Ovary (tissue), 10 donors: ENCODE measurements at places on chromosomes 5 and 9.

DNA sequence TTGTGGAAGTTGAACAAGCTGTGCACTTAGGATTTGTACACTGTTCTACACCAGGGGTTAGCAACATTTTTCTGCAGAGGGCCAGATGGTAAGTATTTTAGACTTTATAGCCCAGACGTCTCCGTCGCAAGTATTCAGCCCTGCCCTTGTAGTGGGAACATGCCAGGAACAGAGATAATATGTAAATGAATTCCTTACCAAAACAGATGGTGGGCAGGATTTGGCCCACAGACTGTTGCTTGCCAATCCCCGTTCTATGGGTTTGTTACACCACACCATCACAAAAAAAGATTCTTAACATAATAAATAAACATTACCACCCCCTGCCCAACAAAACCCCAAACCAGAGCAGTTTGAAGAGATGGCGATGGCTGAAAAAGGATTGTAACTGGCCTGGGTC is 74.3 kb downstream of the AMBP start:
- no peak for DNase-seq

DNA sequence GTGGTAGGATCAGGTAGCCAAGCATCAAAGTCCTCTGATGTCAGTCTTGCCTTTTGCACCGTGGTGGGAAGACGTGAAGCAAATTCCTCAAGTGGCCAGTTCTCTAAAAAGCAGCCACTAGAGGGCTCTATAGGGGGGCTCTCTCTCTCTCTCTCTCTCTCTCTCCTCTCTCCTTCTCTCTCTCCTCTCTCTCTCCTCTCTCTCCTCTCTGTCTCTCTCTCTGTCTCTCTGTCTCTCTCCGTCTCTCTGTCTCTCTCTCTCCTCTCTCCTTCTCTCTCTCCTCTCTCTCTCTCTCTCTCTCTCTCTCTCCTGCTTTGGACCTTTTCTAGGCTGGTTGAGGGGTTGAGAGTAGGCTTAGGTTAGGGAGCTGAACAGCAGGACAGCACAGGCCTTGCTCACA is 13.9 kb upstream of the OSMR start:
- DNase-seq, result no peak

- DNase-seq, result no peak
Measured at GRCh38 chr5:164012371-164012770, 507.0 kb downstream of the MAT2B start.

GRCh38 chr5:111784491-111785181 is 27.6 kb upstream of the NREP start:
- no peak for DNase-seq

DNA sequence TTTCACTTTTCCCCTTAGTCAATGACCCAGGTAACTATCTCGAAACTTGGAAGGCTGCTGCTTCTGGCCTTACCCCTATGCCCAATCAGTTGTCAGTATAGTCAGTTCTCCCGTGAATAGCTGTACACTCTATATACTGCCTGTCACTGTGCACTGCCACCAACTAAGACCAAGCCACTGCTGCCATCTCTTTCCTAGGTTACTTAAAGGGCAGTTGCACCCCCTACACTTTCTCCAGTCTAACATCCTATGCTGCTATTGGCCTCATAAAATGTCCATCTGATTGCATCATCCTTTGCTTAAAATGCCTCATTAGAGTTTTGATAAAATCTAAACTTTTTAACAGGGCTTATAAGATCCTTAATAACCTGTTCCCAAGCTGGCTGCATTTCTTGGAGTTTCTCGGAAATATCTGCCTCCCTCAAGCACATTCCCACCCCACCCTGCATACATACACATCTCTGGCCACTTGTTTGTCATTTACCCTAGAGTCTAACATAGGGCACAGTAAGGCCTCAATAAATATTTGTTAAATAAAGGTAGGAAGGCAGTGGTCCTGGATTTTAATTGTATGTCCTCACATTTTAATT is 32.8 kb upstream of the TNFAIP8 start:
- no peak for DNase-seq
